ENCODE measurements at places on chromosomes 7 and 10.

DNA sequence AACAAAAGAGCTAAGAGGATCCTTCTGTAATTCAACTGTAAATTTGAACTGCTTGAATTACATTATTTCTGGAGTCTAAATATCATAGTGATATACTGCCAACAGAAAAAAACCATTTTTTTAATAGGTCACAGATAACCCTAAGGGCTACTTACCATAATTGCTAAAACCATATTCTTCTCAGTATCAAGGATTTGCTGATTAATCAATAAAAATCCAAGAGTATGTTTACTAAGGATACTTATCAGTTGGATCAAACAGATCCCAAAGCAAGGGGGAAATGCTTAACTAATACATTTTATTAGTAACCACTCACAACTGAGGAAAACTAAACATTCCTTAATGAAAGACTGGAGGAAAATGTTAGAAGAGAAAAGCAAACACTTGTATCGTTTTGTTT is 166.0 kb downstream of the PIP4K2A start:
- DNase-seq, result no peak

GRCh38 chr10:25280573-25280972 is 105.8 kb downstream of the GPR158 start:
- DNase-seq, result no peak

- DNase-seq, result no peak
Observed at GRCh38 chr7:133275446-133276095, 22.7 kb downstream of the EXOC4 start.

DNA sequence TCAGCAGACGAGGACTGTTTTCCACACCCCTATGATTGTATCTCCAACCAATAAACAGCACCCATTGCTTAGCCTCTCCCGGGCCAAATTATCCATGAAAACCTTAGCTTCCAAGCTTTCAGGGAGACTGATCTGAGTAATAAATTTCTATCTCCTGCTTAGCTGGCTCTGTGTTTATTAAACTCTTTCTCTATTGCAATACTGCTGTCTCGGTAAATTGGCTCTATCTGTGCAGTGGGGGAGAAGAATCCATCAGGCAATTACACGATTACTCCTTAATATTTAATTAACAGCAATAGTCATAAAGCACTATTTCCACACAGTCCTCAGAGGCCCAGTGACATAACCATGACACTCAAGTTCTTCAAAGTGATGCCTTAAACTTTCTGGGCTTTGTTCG is 1122.8 kb downstream of the TYW1 start:
- no peak for DNase-seq

- no peak for DNase-seq
Observed at GRCh38 chr10:124005991-124006392, 87.4 kb downstream of the CHST15 start.

DNA sequence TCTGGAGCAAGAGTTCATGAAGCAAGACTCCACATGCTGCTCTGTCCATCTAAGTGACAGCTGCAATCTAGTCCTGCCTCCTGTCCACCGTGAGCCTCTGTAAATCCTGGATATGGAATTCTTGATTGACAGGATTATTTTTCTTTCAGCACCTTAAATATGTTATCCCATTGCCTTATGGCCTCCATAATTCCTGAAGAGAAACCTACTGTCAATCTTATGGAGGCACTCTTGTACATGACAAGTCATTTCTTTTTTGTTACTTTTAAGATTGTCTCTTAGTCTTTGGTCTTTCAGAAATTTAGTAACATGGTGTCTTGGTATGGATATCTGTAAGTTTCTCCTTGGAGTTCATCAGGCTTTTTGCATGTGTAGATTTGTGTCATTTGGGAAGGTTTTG is 82.8 kb downstream of the NPSR1 start:
- DNase-seq, result no peak

- no peak for DNase-seq
Observed at GRCh38 chr10:110436554-110437350, 61.0 kb upstream of the DUSP5 start.

GRCh38 chr7:17233603-17234002 is 64.8 kb upstream of the AHR start:
- DNase-seq, result no peak

GRCh38 chr7:24052572-24053260 is 231.3 kb upstream of the NPY start:
- DNase-seq, result no peak

DNA sequence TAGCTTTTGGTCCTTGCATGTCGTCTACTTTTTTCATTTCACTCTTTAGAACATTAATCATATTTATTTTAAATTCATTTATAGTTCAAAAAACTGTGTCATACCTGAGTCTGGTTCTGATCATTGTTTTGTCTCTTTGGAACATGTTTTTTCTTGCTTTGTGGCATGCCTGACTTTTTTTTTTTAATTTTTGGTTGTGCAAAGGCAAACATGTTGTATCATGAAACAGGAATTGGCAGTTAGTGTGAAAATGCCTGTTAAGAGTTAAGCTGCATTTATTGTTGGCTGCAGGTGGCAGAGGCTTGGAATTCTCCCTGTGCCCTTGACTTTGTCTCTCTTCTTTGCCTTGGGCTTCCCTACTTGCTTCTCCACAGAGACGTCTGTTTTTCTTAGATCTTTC is 525.0 kb upstream of the ADARB2 start:
- no peak for DNase-seq

DNA sequence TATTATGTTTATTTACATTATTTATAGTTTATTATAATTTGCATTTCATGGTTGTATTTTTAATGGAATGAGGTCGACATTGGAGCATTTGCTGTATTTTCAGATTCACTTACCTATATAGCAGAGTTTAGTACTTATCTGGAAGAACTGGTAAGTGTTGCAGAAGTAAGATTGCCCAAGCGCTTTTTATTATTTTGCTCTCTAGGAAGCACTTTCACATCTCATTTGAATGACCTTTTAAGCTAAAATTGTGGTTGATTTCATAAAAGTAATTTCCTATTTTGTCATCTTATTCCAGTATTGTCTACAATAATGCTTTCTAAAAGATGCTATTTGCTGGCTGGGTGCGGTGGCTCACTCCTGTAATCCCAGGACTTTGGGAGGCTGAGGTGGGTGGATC is 28.6 kb downstream of the SEC61A2 start:
- no peak for DNase-seq

- DNase-seq, result no peak
Observed at GRCh38 chr10:111103196-111103840, 26.5 kb downstream of the ADRA2A start.

DNA sequence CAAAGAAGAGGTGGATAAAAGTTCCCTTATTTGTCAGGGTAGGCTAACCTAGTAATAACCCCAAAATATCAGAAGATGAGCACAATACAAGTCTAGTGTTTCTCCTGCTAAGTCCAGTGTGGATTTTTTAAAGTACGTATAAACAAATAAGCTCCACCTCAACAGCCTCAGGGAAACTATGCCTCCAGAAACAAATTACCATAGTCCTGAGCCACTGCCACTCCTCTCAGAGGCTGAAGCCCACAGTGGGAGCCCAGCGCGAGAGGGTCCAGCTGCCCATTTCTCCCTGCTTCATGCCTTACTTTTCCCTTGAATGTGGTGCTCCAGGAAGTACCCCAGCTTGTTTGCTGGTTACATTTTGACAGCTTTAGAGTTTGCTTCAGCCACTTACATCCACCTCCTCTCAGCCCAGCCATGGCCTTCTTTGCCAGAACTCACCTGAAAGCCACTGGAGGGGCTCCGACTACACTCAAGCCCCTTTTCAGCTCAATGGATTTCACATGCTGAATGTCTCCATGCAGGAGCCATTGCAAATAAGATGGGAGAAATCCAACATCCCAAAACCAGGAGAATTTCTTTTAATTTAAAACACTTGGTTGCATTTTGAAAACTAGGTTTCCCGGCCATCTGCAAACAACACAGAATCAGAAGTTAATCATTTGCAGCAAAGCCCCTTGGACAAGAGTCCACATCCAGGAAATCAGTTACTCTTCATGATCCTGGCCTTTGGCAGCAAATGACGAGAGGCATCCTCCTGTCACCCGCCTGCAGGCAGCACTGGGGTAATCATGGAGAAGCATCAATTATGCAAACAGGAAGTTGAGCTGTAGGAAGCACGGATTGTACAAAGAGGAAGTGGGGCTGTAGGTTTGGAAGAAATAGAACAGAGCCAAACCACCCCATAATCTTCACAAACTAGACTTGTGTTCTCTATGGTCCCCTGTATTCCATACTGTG is 138.1 kb downstream of the HERPUD2 start:
- DNase-seq, result no peak

- DNase-seq, result no peak
Observed at GRCh38 chr10:7230951-7231350, 179.9 kb downstream of the SFMBT2 start.

DNA sequence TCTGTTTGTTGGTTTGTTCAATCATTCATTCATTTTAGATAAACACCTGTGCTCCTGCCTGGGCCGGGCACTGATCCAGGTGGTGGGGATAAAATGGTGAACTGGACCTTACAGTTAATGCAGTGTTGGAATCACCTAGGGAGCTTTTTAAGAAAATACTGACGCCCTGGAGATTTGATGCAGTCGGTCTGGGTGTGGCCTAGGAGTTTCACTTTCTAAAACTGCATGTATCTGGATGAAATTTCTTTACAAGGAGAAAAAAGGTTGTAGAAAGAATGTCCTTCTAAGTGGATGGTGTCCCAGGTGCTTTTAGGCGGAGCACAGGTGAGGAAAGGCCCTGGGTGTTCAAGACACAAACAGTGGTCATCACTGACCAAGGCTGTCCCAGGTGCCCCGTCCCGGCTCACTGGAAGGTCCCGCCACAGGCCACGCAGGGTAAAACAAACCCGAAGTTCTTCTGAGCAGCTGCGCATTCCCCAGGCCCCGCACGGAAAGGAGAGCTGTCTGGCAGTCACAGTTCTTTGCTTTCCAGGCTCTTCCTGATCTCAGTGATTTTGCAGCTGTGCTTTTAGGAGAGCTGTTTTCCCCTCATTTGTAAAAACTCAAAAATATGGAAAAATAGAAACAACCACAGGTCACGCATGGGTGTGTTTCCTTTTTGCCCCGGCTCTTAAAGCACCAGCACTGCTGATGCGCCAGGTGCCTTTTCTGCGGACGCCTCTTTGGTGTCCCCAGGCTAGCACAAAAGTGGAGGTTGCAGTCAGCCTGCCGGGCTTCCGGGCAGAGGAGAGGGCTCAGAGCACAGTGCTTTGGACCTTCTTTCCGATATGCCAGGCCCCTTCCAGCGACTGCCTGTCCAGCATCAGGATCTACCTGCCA is 161.9 kb downstream of the GRK5 start:
- DNase-seq, result no peak

GRCh38 chr10:79182781-79183467 is 114.2 kb downstream of the ZMIZ1 start:
- DNase-seq, result no peak

GRCh38 chr7:11831736-11832495 is at the start of gene THSD7A:
TSS of gene THSD7A (minus strand) at chr7:11832198. CDS start at chr7:11831946, 252 bp downstream.
- no peak for DNase-seq

- DNase-seq, result no peak
Observed at GRCh38 chr10:71561003-71561574, 158.5 kb downstream of the C10orf105 start.

DNA sequence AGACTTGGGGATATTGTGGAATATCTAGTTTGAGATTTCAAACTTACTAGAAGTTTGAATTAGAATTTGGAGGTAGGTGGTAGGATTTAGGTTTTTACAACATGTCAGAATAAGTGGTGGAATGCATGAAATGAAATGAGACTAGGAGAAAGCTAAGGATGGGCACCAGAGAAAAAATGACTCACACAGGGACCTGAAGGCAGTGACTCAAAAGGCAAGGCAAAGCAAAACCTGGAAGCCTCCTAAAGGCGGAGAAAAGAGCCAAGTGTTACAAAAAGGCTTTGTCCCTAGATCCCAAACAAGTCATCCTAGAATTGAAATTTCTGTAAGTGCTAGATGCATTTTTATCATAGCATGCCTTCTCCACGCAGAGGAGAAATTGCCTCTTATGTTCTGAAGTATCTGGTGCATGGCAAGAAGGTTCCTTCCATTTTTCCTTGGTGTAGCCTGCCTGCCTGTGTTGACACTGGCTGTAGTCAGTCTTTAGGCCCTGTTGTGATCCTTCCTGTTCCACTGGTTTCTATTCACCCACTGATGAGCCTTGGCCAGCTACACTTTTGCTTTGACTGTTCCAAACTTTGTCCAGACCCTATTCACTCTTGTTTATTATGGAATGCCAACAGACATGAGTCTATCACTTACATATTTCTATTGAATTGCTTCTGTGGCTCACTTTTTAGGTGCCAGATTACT is 109.3 kb downstream of the ETV1 start:
- DNase-seq, result no peak

- no peak for DNase-seq
Observed at GRCh38 chr10:58438340-58438871, 53.2 kb downstream of the TFAM start.

- no peak for DNase-seq
Observed at GRCh38 chr10:129580901-129581300, 113.9 kb downstream of the MGMT start.
